ENCODE measurements at places on chromosomes 11 and 22. TPM values are rescaled to one million over a fixed set of nuclear protein-coding genes. Genes with fewer than 3 reads are reported as not detected.

- no peak for DNase-seq
Observed at GRCh38 chr11:75439026-75439425, 6.0 kb upstream of the KLHL35 start.

The LDHAL6A gene
- not detected for total RNA-seq

DNA sequence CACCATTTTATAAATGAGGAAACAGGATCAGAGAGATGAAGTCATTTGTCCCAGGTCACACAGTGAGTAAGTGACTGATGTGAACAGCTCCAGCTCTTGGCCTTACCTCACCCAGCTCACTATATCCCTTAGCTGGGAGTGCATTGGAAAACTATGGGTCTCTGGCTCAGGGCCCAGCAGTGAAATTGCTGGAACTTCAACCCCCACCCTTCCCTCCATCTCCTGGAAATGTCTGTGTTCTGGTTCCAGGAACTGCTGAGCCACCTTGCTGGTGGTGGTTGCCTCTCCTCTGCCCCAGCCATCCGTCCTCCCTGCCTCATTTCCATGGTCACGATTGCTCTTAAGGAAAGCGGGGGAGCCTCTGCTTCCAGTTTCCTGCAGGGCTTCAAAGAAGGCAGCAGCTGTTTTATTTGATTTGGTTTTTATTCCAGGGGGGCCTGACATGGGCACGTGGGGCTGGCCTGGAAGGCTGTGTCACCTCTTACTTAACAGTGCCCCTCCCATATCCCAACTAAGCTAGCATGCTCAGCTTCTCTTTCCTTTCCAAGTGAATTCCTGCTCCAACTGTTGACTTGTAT lies 46.2 kb upstream of the CSTF3 start:
- no peak for DNase-seq

GRCh38 chr11:110196241-110196754 lies 100.1 kb downstream of the RDX start:
- DNase-seq, result no peak

The RFPL2 gene
- not detected for total RNA-seq

DNA sequence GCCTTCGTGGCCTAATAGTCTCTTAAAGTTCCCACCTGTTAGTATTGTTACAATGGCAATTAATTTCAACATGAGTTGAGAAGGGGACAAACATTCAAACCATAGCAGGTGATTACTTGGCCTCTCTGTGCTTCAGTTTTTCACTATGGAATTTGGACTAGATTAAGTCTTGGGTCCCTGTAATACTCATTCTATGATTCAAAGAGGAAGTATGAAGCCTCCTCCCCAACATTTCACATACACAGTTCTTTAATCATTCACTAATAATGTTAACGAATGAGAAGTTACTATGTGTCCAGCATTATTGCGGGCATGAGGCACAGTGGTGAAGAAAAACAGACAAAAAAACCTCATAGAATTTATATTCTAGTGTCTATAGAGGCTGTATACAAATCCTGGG lies 19.9 kb upstream of the USP47 start:
- DNase-seq, result no peak

- no peak for DNase-seq
Observed at GRCh38 chr22:28986366-28986765, 75.3 kb downstream of the C22orf31 start.

DNA sequence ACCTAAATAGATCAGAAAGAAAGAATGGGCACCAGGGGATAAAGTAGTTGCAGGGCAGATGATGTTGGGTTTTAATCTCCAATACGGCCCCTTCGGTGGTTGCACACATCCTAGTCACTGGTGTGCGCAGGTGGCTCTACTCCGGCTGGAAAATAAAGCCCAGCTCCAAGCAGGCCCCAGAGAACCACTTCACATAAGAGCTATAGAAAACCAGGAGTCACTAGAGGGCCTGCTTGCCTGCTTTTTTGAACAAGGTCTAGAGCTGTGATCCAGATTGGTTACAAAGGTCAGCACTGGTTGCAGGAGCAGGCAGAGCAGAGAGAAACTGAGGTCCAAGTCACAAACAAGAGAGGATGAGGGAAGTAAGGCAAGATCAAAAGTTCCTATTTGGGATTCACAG lies 41.5 kb upstream of the MS4A8 start:
- no peak for DNase-seq

DNA sequence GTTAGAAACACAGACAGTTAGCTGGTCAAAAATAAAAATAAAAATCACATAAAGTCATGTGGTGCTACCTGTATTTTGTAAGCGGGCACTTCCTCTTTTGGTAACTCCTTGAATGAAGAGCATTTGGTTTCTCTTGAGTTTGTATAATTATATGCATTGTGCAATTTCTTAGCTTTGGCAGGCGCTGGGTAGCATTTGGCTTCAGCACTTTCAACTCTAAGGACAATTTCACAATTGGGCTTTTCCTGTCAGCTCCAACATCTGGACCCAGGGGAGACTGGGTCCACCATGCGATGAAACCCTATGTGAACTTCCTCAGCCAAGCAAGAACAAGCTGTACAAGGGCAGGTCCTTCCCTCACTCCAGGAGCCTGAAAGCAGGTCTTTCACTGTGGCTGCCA lies 169.1 kb downstream of the RRAS2 start:
- DNase-seq, result no peak

- DNase-seq, result no peak
Observed at GRCh38 chr11:34865261-34865660, 50.9 kb downstream of the APIP start.
